Prostate gland (tissue), 2 donors: ENCODE measurements at places on chromosomes 12 and 14. TPM values are rescaled to one million over a fixed set of nuclear protein-coding genes. Genes with fewer than 3 reads are reported as not detected.

Gene NPFF
- not detected for total RNA-seq

- H3K27ac ChIP-seq: no peak overlapping the region
- H3K36me3 ChIP-seq: peaks cover 4% of the 10 kb centered on the region
- H3K4me3 ChIP-seq: no peak overlapping the region
- no peak for DNase-seq
- H3K4me1 ChIP-seq: no peaks in the 10 kb centered on the region
Measured at GRCh38 chr14:64730061-64730440, 25.8 kb downstream of the PLEKHG3 start.

GRCh38 chr14:100655741-100656085, 68.5 kb upstream of the BEGAIN start:
- no peak for DNase-seq
- no peak overlapping the region for H3K27ac ChIP-seq
- no peak overlapping the region for H3K4me3 ChIP-seq
- no peaks in the 10 kb centered on the region for H3K27me3 ChIP-seq
- no peaks in the 10 kb centered on the region for H3K36me3 ChIP-seq

GRCh38 chr14:33691907-33692306, 259.0 kb downstream of the EGLN3 start:
- no peak overlapping the region for H3K4me3 ChIP-seq
- no peak for DNase-seq
- no peaks in the 10 kb centered on the region for H3K27me3 ChIP-seq
- H3K27ac ChIP-seq: no peak overlapping the region

DNA sequence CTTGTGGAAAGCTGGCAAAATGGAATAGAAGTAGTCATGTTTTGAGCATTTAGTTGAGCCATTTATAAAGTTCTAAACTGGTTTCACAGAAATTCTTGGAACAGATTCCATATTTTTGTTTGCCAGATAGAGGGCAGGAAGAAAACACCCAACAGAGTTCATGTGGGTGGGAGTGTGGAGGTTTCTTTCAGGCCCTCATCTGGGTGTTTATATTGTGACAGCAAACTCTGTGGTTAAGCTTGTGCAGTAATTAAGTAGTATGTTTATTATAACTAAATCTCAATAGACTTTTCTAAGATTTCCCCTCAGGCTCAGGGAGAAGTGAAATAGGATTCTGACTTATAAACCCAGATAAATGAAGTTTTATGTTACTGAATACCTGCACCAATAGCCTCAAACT, 57.4 kb downstream of the SPPL3 start:
- peaks cover 7% of the 10 kb centered on the region for H3K4me1 ChIP-seq
- no peaks in the 10 kb centered on the region for H3K36me3 ChIP-seq
- H3K27me3 ChIP-seq: no peaks in the 10 kb centered on the region
- H3K4me3 ChIP-seq: no peak overlapping the region

DNA sequence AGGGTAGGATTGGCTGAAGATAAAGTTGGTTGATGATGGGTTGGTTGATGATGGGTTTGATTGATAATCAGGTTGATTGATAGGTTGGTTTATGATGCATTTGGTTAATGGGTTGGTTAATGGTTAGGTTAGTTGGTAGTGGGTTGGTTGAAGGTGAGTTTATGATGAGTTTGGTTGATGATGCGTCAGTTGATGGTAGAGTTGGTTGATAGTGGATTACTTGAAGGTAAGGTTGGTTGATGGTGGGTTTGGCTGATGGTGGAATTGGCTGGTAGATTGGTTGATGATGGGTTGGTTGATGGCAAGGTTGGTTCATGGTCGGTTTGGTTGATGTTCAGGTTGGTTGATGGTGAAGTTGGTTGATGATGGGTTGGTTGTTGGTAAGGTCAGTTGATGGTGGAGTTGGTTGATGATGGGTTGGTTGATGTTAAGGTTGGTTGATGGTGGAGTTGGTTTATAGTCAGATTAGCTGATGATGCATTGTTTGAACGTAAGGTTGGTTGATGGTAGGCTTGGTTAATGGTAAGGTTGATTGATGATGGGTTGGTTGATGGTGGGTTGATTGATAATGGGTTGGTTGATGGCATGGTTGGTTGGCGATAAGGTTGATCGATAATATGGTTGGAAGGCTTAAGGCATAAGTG, 146.4 kb downstream of the ADGRD1 start:
- H3K4me3 ChIP-seq: no peak overlapping the region
- DNase-seq: no peak
- H3K27me3 ChIP-seq: no peaks in the 10 kb centered on the region
- H3K27ac ChIP-seq: no peak overlapping the region
- no peaks in the 10 kb centered on the region for H3K36me3 ChIP-seq

GRCh38 chr14:77579065-77579464, 37.4 kb downstream of the SPTLC2 start:
- no peaks in the 10 kb centered on the region for H3K27me3 ChIP-seq
- DNase-seq: no peak
- H3K36me3 ChIP-seq: no peaks in the 10 kb centered on the region
- H3K27ac ChIP-seq: no peak overlapping the region
- no peaks in the 10 kb centered on the region for H3K4me1 ChIP-seq

DNA sequence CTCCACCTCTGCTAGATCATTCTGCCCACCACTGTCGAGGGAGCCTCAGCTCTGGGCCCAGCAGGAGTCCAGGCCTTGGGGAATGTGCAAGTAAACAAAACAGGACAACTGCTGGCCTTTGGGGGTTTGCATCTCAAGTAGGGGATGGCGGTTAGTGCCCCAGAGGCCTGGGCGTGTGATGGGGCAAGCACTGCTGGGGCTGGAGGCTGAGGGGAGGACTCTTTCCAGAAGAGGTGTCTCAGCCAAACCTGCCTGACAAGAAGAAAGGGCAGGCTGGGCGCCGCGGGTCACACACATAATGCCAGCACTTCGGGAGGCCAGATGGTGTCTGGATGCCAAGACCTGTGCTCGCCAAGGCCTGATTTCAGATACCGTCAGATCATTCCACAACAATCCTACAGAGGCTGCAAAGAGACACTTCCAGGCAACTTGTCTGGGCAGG, 8.6 kb upstream of the ALDH2 start:
- peak overlapping the region; percentile 85 for H3K27ac ChIP-seq
- no peaks in the 10 kb centered on the region for H3K27me3 ChIP-seq
- DNase-seq: peak; percentile 90
- peaks cover 19% of the 10 kb centered on the region for H3K4me1 ChIP-seq

Gene KRT75
- total RNA-seq: not detected

- H3K27ac ChIP-seq: no peak overlapping the region
- no peaks in the 10 kb centered on the region for H3K36me3 ChIP-seq
- no peak for DNase-seq
- H3K4me3 ChIP-seq: no peak overlapping the region
Measured at GRCh38 chr12:20096430-20096829, 271.9 kb upstream of the PDE3A start.

DNA sequence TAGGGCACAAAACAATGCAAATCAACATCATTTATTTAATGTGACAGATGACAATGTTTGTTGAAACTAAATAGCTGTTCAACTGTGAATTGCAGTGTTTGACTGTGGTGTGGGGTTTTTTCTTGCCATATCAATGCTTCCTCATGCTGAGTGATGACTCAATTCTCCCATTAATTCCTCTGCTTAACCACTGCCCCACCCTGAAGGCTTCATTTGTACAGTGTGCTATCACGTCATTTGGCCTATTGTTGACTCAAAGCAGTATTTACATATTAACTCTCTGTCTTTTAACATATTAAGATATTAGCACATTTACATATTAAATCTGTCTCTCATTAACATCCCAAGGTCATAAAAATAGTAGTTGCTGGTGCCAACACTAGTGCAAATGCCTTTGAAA, 164.8 kb upstream of the NRXN3 start:
- H3K36me3 ChIP-seq: no peaks in the 10 kb centered on the region
- H3K27me3 ChIP-seq: no peaks in the 10 kb centered on the region
- no peak overlapping the region for H3K27ac ChIP-seq
- no peaks in the 10 kb centered on the region for H3K4me1 ChIP-seq
- H3K4me3 ChIP-seq: no peak overlapping the region

- H3K27me3 ChIP-seq: no peaks in the 10 kb centered on the region
- DNase-seq: no peak
- no peak overlapping the region for H3K4me3 ChIP-seq
- no peaks in the 10 kb centered on the region for H3K4me1 ChIP-seq
- no peak overlapping the region for H3K27ac ChIP-seq
Measured at GRCh38 chr14:51484485-51484884, 167.2 kb upstream of the FRMD6 start.

DNA sequence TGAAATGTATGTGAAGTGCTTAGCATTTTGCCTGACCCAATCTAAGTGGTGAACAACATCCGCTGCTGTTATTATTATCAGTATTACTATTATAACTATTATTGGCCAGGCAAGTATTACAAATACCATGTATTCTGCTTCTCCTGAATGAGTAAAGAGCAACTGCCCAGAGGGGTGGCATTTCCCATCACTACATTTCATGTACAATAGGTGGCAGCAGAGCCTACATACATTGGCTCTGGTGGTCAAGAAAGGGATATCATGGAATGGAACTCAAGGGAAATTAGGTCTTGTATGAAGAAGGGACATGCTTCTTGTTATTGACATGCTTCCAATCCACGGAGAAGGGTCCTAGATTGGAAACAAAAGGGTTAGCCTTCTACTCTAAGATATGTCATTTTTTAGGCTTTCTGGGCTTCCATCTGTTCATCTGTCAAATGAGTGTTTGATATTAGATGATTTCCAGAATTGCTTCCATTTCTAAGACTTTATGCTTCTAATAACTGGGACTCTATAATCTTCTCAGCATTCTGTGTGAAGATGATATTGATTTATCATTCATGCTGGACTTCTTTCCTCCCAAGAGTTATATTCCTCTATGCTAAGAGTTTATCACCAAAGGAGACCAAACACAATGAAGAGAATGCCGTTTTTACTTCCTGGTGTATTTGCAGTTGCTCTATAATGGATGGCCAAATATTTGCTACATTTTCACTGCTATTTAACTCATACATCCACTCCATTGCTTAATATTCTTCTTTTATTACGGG, 239.1 kb downstream of the SSPN start:
- no peak for DNase-seq
- H3K36me3 ChIP-seq: no peaks in the 10 kb centered on the region
- H3K27me3 ChIP-seq: no peaks in the 10 kb centered on the region
- H3K27ac ChIP-seq: no peak overlapping the region
- no peak overlapping the region for H3K4me3 ChIP-seq
- H3K4me1 ChIP-seq: no peaks in the 10 kb centered on the region

- H3K4me1 ChIP-seq: no peaks in the 10 kb centered on the region
- no peaks in the 10 kb centered on the region for H3K27me3 ChIP-seq
- H3K4me3 ChIP-seq: no peak overlapping the region
- H3K36me3 ChIP-seq: no peaks in the 10 kb centered on the region
Measured at GRCh38 chr12:124233846-124234640, 60.9 kb upstream of the RFLNA start.

- H3K27me3 ChIP-seq: no peaks in the 10 kb centered on the region
- no peaks in the 10 kb centered on the region for H3K36me3 ChIP-seq
- DNase-seq: no peak
- no peak overlapping the region for H3K27ac ChIP-seq
- no peaks in the 10 kb centered on the region for H3K4me1 ChIP-seq
- H3K4me3 ChIP-seq: no peak overlapping the region
Measured at GRCh38 chr14:53741479-53742232, 215.0 kb downstream of the BMP4 start.

DNA sequence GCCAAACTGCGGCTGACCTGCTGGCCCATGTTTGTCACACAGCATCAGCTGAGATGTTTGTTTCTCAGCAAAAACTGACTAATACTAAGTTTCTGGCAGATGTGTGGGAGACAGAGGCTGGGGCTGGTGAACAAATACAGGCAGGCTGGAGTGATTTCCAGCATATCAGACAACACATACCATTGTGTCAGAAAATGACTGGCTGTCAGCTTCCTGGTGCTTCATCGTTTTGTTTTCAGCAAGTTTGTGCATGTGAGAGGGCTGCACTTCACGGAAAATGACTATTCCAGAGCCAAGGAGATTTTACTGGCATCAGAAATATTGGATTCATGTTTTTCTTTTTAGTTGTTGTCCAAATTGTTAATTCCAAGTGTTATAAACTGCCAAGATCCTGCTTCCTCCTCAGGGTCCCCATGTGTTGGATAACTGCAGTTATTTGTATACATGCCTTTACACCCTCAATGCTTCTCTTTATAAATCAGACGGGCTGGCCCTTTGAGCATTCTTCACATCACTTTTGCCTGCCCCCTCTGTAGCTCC, 145.7 kb downstream of the GALC start:
- DNase-seq: no peak
- no peak overlapping the region for H3K27ac ChIP-seq
- H3K4me1 ChIP-seq: no peaks in the 10 kb centered on the region
- no peaks in the 10 kb centered on the region for H3K36me3 ChIP-seq
- H3K4me3 ChIP-seq: no peak overlapping the region
- no peaks in the 10 kb centered on the region for H3K27me3 ChIP-seq

DNA sequence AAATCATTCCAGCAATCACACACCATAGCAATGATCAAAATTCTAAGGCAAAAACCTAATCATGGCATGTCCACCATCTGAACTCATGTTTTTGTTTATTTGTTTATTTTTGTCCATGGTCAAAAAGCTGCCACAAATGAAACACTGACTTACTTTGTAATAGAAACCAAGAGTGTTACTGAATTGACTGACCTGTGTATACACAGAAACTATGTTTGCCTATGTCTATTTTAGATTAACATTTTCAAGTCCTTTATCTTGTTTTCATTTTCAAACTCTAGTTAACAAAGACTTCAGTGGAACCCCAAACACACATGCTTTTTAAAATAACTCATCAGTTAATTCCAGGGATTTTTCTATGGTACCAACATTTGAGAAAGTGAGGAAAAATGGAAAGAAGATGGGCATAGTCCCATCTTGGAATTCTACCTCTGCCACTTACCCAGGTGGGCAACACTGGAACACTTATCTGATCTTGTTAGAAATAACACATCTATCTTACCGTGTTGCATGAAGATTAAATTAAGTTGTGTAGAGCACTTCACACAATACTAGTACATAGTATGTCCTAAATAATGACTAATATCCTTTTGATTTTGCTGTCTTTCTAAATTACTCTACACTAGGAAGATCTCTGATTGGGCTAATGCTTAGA, 6.4 kb downstream of the LUM start:
- no peak overlapping the region for H3K4me3 ChIP-seq
- no peaks in the 10 kb centered on the region for H3K36me3 ChIP-seq
- no peaks in the 10 kb centered on the region for H3K27me3 ChIP-seq
- DNase-seq: no peak
- H3K27ac ChIP-seq: no peak overlapping the region

DNA sequence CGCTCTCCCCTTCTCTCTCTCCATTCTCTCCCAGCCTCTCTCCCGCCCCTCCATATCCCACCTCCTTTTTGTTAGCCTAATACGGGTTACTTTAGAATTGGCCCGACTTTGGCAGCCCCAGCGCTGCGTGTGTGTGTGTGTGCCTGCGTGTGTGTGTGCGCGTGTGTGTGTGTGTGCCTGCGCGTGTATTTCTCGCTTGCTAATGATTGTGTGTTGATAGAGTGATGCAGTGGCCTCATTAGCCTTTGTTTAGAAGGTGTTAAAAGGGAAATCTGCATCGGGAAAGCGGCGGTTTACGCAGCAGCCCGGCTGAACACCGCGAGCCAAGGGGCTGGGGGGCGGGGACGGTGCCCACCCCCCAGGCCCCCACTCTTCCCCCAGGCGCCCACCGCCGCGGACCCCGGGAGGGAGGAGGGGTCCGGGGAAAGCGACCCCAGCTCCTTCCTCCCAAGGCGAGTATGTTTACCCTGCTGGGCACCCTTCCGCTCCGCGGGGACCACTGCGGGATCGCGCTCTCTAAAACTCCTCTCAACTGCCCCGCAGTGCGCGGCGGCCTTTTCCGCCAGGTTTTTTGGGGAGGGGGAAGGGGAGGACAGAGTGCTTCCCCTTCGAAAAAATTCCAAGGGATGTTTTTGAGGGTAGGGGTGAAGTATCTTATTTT, 6.8 kb upstream of the LHX5 start:
- H3K36me3 ChIP-seq: no peaks in the 10 kb centered on the region
- H3K27me3 ChIP-seq: peaks cover 64% of the 10 kb centered on the region
- no peak overlapping the region for H3K27ac ChIP-seq
